T-helper 22 cell (primary cell): ENCODE measurements at places on chromosomes 11 and 22.

- DNase-seq: no peak
Observed at GRCh38 chr11:64719406-64719805, 3.6 kb downstream of the NRXN2 start.

DNA sequence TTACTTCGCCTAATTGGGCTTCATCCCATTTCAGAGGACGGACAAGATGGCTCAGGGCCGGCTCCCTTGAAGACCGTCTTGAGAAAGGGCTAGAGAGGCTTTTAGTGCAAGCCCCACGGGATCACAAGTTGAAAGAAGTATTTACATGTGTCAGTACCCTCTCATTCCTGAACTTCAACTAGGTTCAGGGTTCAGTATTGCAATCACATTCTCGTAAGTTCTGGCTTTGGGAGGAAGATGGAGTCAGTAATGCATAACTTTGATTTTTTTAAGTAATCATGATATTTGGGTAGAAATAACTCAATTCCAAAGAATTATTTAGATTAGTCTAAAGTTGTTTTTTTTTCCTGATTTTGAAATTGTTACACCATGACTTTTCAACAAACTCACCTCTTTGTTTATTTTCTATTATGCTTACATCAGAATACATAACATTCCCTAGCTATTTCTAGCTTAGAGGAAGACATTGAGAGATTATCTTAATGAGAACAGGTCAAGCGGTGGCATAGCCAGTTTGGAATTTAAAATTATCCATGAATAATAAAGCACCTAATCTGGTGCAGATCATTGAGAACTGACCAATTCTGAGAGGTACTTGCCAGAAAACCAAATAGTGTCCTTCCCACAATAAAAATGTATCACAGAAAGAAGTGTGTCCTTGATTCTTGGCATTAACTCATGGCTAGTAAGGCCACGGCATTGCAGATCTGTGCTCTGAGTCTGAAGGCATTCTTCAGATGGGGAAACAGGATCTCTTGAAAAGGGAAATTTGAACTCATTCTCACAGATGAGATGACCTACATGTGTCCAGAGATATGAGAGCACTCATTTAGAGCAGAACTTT lies 92.1 kb upstream of the BLID start:
- DNase-seq: no peak

DNA sequence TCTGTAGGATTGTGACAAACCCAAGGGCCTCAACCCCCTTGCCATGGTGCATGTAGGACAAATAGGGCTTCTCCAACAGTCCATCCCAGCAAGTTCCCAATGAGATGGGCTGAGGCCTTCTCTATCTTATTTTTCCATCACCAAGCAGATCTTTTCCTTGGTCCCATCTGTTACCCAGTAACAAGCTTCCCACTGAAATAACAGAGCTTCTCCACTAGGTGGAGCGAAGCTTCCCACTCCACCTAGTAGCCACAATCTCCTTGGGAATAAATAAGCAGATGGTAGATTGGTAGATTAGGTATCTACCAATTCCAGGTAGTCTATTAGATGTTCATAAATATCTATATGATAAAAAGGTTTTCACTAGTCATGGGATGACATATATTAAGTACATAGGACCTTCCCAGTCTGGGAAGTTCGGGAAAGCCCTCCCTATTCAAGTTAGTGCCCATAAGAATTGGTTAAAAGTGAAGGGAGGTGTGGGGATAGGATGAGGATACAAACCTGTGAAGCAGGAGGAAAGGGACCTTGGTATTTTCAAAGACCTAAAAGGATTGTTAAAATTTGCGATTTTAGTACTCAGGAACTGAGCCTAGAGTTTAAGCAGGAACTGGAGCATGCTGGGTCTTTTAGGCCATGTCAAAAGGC lies 5.9 kb upstream of the OR52L1 start:
- no peak for DNase-seq

GRCh38 chr11:2881981-2882375 lies 3.6 kb downstream of the CDKN1C start:
- DNase-seq: no peak

GRCh38 chr22:36149441-36149840 lies 11.1 kb downstream of the APOL3 start:
- no peak for DNase-seq

DNA sequence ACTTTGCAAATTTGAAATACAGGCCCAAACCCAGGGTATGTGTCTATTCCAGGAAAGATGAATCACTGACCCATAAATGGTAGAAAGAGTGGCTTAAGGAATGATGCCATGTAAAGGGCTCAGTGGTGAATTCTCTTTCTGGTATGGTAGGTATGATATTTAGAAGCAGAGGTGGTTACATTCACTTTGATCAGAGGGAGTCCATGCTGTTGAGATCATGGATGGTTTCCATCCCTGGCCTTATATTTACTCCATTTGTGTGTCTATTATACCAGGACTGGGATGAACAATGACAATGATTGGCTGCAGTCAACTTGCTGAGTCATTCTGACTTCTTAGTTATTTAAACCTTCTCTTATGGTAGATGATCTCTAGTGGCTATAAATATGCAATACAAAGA lies 419.8 kb upstream of the LRRC4C start:
- no peak for DNase-seq
